Smooth muscle cell of the brain vasculature (primary cell): ENCODE measurements at places on chromosomes 4 and X.

DNA sequence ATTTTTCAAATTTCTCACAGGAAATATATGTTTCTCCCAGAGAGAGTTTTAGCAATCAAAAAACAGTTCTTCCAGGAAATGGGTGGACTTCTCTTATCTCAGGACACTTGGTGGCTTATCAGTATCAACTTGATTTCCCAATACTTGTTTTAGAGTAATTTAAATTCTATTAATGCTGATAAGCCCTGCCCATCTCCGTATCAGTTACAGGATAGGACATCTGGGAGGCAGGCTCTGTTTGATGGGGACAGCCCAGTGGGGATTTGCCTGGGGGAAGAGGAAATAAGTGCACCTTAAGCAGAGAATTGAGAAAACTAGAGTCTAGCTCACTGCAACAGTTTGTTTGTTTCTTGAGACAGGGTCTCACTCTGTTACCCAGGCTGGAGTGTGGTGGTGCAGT is 43.2 kb upstream of the PDGFRA start:
- no peak for DNase-seq

DNA sequence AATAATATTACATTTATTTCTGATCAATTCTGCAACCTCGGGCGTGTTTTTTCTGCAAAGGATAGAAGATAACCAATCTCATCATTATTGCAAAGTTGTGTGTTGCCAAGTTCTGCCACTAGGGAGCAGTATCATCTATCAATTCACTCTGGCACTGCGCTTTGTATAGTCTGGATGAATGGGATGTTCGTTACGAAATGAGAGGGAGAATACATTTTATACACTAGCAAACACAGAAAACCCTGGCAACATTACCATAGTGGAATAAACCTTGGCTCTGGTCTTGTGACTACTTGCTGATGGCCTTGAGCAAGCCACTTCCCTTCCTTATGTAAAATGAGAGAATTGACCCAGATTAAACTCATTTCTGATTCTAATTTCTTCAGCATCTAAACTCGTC is 97.5 kb upstream of the ZNF518B start:
- no peak for DNase-seq

- no peak for DNase-seq
Observed at GRCh38 chr4:39908284-39908683, 69.4 kb downstream of the PDS5A start.

GRCh38 chrX:47420962-47421361 is 50.6 kb downstream of the ZNF157 start:
- no peak for DNase-seq

- DNase-seq, result no peak
Observed at GRCh38 chrX:12379671-12380070, 241.4 kb downstream of the FRMPD4 start.

DNA sequence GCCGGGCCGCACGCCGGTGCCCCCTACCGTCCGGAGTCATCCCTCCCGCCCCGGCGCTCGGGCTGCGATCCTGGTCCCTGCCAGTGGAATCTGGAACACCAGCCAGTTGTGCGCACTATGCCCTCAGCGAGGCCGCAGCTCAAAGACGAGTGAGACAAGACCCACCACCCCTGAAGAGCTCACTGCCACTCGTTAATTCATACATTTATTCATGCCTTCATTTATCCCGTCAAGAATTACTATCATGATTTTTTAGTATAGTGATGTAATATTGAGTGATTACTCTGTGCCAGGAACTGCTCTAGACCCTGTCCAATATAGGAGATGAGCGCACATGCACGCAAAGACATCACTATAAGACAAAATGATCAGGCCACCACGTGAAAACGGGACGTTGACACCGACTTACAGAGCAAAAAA is 247 bp upstream of the PPA2 start:
- DNase-seq, result peak; percentile 53

GRCh38 chrX:92213786-92214185 is 434.6 kb downstream of the PCDH11X start:
- DNase-seq, result no peak

- DNase-seq, result no peak
Observed at GRCh38 chr4:87092389-87093141, 127.9 kb downstream of the KLHL8 start.

- DNase-seq, result no peak
Observed at GRCh38 chr4:99252746-99253145, 33.7 kb upstream of the ADH6 start.

DNA sequence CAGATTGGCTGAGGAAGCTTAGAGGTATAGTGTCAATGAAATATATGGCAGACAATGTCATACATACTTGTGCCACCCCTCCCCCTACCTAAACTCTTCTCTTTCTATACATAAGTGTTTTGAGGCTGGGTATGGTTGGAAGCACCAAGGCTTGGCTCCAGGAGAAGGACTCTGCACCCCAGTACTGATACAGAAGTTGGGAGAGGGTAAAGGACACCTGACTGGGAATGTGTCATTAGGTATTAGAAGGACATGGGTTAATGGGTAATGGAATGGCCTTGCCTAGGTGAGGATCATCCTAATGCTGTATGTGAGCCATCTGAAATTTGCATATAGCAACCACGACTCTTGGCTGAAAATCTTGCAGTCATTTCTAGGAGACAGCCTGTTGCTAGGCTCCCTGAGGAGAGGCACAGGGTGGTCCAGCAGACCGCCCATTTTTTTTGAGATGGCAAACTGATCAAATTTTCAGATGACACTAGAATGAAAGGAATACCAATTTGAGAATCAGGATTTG is 26.8 kb upstream of the AP1S2 start:
- DNase-seq, result no peak

GRCh38 chr4:175542786-175543185 is 269.3 kb downstream of the GPM6A start:
- DNase-seq, result peak; percentile 28

- DNase-seq, result no peak
Observed at GRCh38 chr4:155510771-155511170, 134.0 kb upstream of the MAP9 start.

DNA sequence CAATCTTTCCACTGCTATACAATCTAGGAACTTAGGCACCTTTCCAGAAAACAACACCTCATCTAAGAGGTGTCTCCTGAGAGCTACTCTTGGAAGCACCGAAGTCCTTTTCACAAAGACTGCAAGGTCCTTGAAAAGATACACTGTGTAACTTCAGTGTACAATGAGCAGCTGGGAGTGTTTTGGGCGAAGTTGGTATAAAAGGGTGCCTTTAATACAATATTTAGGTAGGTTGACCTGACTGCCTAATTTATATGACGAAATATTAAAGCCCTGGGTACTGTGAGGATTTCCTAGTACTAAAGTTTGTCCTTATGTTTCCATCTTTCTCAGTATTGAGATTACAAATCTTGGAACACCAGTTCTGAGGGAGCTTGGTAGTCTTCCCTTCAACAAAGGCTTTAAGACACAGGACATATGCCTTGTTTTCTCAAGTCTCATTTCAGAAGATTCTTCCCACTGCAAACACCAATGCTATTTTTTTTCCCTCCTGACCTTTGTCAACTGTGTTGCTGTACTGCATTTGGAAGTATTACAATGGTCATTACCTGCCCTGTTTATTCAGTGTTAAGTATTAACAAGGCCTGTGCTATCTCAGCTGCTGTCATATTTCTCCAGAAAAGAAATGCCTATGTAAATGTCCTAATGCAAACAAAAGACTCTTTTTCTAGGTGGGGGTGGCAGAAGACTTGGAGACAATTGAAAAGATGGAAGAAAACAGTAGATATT is 134.2 kb downstream of the MAML3 start:
- no peak for DNase-seq

- DNase-seq, result no peak
Observed at GRCh38 chr4:151990201-151990600, 229.4 kb upstream of the GATB start.

DNA sequence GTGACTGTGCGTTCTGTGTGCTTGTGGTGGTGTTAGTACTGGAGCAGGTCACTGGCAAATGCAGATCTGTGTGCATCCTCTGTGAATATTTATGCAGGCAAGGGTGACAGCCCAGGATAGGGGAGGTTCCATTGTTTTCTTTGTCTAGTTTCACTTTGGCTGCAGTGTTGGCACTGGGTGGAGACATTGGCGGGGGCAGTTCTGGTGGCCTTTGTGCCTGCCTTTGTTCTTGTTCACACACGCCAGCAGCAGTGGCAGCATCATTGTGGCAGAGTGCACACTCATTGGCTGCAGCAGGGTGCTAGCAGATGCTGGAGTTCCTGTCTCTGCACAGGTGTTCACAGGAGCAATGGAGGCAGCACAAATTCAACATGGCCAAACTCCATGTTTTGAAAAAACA is 495.3 kb downstream of the UBE2NL start:
- no peak for DNase-seq

GRCh38 chr4:111070390-111070789 is 447.5 kb upstream of the PITX2 start:
- DNase-seq, result no peak

- no peak for DNase-seq
Observed at GRCh38 chr4:70183940-70184246, 11.6 kb upstream of the ODAM start.

GRCh38 chr4:15531792-15532191 is 62.1 kb downstream of the CC2D2A start:
- no peak for DNase-seq

DNA sequence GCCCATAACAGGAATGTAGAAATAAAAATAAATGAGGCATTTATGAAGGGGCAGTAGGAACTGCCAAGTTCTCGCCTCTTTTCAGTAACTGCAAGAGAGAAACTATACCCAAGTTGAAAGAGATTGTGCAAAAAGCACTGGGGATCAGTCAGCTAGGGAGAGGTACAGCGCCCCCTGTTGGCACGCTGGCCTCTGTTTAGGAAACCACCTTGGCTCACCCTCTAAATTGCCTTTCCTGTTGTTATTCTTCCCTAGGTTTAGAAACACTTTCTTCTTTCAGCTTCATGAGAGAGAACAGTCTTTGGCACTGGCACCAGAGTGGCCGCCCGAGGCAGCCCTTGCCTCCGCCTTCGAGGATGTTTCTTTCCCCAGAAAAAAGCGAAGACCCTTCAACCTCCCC is 348.5 kb downstream of the MID1IP1 start:
- peak; percentile 4 for DNase-seq

DNA sequence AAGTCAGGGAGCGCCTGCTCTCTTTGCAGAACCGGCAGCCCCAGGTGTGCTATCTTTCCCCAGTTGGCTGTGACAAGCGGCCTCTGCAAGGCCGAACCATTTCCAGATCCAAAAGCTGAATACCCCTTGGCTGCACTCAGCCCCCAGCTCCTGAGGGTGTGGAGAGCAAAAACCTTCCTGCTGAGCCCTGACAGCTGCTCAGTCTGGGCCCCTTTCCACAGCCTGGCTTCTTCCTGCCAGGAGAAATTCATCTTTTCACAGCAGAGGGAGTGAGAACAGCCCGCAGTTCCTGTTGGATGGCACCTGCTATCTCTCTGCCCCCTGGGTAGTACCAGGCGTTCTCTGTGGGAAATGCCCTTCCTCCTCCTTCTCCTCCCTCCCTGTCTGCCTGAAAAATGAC is 78.4 kb downstream of the DRD5 start:
- no peak for DNase-seq

- DNase-seq, result peak; percentile 97
Observed at GRCh38 chr4:123555233-123555806, 158.7 kb downstream of the SPRY1 start.

- DNase-seq, result no peak
Observed at GRCh38 chrX:9285342-9285771, 179.5 kb upstream of the TBL1X start.

GRCh38 chrX:130805903-130806302 is 97.1 kb downstream of the ENOX2 start:
- no peak for DNase-seq

DNA sequence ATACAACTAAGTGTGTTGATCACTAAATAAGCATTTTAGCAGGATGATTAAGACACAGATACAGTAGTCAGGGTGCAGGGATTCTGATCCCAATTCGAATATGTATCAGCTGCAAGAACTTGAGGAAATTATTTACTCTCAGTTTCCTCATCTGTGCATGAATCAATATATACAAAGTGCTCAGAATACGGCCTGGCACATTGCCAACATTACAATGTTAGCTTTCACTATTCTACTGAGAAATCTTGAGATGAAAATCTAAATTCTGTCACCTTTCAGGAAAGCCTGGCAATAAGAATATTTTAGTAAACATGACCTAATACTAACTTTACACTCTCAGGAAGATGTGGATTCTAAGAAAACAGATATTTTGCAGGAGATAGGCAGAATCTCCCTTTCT is 1001.6 kb upstream of the IGFBP7 start:
- no peak for DNase-seq

DNA sequence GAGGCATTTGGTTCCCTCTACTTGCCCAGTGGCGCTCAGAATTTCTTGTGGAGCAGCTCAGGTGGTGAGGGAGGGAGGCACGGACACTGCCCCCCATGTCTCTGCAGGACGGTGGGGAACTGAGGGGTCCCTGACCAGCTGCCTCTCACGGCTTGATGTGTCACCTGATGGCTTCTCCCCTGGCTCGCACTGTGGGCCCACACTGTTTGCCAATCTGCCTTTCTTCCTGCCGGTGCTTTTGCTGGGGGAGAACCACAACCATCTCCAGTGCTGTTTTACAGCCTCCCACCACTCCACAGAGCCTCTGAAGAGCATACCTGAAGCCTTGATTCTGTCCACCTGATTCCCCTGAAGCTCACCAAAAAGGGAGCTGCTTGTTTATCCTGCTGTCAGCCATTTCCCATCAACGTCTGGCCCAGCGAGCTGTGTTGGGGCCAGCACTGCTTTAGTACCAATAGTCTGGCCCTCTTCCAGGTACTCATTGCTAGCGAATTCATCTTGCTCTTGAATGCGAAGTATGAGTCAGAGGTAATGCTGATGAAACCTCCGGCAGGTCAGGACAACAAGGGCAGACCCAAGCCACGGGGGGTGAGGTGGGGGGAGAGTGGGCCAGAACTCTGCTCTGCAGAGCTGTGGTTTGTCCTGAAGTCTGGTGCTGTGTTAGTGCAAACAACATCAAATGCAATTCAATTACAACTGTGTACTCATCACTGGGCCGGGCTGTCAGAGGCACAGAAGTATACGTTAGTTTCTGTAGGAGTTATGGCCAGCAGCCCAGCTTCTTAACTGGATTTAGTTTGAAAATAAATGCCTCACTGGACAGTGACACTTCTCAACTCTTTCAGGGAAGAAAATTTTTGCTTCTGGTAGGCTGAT is 208.3 kb upstream of the JADE1 start:
- peak; percentile 93 for DNase-seq

- DNase-seq, result no peak
Observed at GRCh38 chr4:150368667-150369066, 213.3 kb upstream of the MAB21L2 start.

- peak; percentile 41 for DNase-seq
Observed at GRCh38 chr4:108651014-108651791, 804 bp downstream of the OSTC start.

DNA sequence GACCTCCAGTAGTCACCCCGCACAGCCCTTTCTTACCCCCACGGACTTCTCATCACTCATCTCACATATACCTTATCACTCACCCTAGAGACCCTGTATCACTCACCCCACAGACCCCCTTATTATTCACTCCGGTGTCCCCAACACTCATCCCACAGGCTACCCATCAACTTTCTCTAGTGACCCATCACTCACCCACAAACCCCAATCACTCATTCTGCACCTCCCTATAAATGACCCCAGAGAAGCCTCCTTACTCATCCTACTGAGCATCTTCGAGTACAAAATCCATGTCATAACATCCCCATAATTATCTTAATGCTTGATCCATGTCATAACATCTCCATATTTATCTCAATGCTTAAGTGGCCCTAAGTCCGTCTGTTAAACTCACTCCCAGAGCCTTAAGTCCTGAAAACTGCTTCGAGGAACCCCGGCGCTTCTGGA is 934 bp downstream of the ZNF41 start:
- DNase-seq, result no peak

GRCh38 chr4:23882976-23883531 is 6.8 kb downstream of the PPARGC1A start:
- DNase-seq, result no peak

- no peak for DNase-seq
Observed at GRCh38 chr4:123401271-123402120, 4.9 kb downstream of the SPRY1 start.
